ENCODE measurements at places on chromosomes 7 and 10.
A peak's percentile ranks its signal among the peaks of the same experiment; 100 is the strongest.

- no peak for DNase-seq
Measured at GRCh38 chr7:28228396-28228795, 47.8 kb upstream of the JAZF1 start.

DNA sequence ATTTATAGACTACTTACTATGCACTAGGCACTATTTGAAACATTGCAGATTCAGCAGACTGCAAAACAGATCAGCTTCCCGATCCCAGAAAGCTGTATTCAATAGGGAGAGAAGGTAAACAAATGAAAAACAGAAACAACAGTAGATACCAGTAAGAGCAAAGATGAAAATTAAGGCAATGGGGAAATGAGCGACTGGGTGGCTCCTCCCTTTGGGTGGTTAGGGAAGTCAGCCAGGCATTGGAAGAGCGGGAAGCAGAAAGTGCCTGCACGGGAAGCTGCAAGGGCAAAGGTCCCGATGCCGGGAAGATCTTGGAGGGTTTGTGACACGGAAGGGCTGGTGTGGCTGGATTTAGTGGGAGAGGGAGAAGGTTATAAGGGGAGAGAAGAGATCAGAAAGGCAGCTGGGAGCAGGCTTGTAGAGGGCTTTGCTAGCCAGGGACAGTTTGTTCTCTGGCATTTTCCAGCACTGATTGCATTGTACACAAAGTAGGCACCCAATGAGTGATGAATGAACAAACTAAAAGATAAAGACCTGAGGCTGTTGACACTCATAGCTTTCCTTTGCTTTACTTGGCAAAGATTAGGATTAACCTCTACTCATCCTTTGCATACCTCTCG lies 67.8 kb downstream of the NAMPT start:
- peak; percentile 80 for DNase-seq

DNA sequence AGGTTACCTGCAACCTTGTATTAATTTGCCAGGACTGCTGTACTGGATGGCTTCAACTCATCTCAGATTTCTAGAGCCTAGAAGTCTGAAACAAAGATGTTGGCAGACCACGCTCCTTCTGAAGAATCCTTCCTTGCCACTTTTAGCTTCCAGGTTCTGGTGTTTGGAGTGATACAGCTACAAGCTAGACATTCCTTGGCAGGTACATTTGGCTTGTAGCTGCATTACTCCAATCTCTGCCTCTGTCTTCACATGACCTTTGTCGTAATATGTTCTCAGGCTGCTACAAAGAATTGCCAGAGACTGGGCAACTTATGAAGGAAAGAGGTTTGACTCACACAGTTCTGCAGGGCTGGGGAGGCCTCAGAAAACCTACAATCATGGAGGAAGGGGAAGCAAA lies 146.3 kb downstream of the GALNT17 start:
- no peak for DNase-seq

GRCh38 chr7:55178292-55178862 lies 159.6 kb downstream of the EGFR start:
- no peak for DNase-seq

GRCh38 chr10:102675011-102675665 lies 30.9 kb downstream of the TRIM8 start:
- no peak for DNase-seq

DNA sequence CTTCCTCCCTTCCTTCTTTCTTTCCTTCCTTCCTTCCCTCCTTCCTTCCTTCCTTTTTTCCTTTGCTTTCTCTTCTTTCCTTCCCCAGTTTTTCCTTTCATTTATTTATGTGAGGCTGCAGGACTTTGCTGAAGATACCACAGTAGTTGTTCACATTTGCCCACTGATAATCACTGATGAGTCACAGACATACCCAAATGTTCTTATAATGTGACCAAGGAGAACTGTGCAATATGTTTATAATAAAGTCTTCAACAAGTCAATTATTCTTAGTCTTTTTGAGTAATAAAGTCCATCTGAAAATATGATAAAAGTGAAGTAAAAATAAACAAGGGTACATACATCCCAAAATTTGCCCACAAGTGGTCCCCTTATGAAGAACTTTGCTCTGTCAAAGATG lies 159.7 kb downstream of the GNAI1 start:
- DNase-seq, result no peak

DNA sequence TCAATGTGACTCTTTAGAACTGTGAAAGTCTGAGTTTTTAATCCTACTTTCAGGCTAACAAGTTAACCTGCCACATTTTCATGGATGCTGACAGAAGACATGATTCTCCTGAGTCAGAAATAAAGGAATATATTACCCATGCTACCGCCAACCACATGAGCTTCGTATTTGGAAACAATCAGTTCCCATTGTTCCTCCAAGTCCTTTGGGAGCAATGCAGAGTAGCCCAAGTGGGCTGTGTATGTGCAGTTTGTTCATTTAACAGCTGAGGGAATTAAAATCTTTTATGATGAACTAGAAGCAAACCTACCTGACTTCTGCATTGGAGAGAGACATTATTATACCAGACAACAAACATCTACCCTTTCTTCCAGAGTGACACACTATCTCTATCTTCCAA lies 169.3 kb upstream of the BET1 start:
- no peak for DNase-seq

DNA sequence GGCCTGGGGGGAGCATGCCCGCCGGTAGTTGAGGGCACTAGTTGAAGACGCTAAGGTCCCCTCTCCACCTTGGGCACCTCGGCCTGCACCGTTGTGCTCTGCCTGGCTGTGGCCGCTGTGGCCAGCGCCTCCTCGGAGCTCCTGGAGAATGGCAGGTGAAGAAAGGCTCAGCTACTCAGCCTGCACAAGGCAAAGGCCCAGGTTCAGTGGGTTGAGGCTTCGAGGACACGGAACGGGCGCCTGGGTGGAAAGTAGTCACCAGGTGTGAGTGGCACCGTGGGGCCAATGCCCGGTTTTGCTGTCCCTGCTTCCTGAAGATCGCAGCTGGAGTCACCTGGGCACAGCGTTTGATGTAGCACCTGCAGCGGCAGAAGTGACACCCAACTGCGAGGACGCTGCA lies 12.4 kb upstream of the ZNF716 start:
- no peak for DNase-seq

GRCh38 chr10:4136121-4136520 lies 351.1 kb upstream of the KLF6 start:
- DNase-seq, result no peak

DNA sequence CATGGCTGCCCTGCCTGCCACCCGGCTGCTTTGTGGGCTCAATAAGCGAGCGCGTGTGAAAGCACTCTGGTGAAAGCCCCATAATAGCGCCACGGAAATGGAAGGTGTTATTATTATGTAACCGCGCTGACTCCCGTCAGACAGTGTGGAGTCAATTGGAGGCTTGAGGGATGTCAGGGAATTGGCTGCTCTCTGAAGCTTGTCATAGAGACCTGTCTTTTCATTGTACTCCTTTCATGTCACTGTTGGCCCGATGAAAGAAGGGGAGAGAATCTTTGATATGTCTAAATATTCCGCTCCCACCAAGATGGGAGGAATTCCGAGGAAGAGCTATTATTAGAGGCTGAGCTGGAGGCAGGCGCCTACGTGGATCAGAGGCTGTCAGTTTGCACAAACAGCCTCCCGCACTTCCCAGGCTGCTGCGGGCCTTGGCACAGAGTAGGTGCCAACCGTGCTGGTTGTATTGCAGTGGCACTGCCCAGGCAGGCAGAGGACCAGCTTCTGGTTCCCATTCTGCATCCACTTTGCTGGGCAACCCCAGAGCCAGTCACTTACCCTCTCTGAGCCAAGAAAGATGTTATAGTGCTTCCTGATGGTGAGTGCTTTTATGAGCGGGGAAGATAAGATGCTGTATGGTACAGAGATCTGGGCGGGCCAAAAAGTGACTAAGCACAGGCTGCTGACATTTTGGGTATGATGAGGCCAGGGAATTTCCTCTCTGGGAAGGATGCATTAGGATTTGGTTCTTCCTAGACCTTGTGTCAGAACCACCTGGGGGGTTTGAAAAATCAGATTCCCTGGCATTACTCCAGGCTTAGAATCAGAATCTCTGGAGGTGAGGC lies 151.4 kb downstream of the RPS24 start:
- DNase-seq, result no peak

DNA sequence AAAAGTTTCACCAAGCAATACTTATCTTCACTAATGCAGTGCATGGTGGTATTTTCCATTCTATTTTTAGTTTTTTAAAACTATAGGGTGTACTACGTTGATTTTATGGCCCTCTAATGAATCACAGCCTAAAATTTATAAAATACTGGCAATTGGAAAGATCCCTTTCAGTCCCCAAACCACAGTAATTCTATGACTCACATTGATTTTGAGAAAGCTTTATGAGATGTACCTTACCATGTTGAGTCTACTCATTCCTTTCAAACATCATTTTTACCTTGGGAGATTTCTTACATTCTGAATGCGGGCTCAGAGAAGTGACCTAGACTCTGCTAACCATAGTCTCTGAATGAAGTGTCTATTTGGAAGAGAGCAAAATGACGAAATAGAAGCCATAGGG lies 141.6 kb downstream of the GPR85 start:
- no peak for DNase-seq

- DNase-seq, result no peak
Measured at GRCh38 chr10:92052741-92053140, 129.2 kb downstream of the BTAF1 start.

- DNase-seq, result no peak
Measured at GRCh38 chr7:155444746-155445145, 13.2 kb upstream of the EN2 start.

GRCh38 chr10:122326806-122327205 lies 47.7 kb upstream of the PLEKHA1 start:
- DNase-seq, result no peak

DNA sequence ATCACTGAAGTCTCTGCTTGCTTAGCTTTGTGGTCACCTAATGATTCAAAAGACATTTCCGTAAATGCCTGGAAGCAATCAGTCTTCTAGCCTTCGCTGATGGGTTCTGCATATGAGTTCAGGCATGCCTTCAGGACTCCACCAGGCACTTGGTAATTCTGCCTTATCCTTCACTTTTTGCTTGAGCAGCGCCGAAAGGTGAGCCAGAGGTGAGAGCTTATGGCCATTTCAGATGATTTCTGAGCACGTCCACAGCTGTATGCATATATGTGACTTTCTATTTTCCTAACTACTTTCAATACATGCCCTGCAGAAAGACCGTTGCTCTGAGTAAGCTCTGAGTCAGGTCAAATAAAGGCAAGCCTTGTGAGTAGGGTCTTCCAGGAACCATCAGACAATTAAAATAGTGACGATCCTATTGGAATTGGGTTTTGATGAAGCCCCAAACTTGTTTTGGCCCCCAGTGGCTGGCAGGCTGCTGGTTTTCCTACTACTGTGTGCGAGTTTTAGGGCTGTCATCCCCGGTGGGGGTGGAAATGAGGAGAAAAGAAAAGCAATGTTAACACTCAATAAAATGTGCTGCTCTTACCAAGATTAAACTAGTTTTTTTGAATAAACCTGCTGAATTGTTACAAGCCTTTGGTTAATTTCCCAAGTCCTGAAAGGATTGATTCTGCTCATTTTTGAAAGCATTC lies 154.4 kb upstream of the AKR1E2 start:
- DNase-seq, result no peak

DNA sequence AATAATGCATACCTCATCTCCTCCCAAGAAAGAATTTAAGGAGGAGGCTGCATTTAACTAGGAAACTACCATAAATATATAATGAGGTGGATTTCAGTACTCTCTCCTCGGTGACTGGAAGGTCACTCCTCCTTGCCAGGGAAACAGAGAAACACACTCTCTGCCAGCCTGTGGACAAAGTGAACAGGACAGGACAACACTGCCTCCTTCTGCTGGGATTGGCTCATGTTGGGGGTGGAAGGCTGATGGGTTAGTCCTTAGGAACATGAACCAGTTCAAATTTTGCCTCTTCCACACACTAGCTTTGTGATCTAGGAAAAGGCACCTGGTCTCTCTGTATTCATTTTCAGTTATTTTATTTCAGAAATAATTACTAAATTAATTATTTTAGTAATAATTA lies 50.6 kb upstream of the STEAP4 start:
- DNase-seq, result no peak

GRCh38 chr7:154306036-154306435 lies 253.8 kb downstream of the DPP6 start:
- no peak for DNase-seq

GRCh38 chr10:76329891-76330575 lies 898.6 kb downstream of the LRMDA start:
- DNase-seq, result no peak

GRCh38 chr7:57398548-57398947 lies 51.4 kb upstream of the ZNF716 start:
- DNase-seq, result no peak

GRCh38 chr10:54826994-54827560 lies 26.0 kb upstream of the PCDH15 start:
- DNase-seq, result no peak

DNA sequence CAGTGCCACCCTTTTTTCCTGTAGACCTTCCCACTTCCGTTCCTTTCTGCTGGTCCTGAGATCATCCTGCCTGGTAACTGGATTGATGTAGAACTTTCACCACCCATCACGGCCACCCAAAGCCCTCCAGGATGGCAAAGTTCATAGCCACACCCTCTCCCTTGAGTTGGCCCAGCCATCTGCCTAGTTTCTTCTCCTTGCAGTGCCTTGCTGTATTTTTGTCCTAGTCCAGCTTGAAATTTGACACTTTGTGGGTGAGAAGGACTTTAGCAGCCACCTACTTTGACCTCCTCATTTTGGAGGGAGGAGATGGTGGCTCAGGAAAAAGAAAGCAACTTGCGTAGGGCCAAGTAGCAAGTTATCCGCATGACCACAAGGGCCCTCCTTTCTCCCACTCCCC lies 140.7 kb downstream of the BUB3 start:
- no peak for DNase-seq

- no peak for DNase-seq
Measured at GRCh38 chr10:20839141-20839540, 58.0 kb downstream of the NEBL start.

DNA sequence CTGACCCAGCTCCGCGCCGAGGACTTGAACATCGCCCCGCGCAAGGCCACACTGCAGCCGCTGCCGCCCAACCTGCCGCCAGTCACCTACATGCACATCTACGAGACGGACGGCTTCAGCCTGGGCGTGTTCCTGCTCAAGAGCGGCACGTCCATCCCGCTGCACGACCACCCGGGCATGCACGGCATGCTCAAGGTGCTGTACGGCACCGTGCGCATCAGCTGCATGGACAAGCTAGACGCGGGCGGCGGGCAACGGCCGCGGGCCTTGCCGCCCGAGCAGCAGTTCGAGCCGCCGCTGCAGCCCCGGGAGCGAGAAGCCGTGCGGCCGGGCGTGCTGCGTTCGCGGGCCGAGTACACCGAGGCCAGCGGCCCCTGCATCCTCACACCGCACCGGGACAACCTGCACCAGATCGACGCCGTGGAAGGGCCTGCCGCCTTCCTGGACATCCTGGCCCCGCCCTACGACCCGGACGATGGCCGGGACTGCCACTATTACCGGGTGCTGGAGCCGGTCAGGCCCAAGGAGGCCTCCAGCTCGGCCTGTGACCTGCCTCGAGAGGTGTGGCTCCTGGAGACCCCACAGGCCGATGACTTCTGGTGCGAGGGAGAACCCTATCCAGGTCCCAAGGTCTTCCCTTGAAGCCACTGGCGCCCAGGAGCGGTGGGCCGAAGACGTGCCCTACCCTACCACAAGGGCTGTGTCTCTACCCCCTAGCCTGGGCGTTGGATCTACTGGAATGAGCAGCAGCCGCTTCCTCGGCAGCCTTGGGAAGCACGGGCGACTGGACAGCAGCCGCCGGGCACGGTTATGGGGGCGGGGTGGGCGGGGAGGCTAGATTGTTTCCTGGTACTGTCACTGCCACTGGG lies 945 bp downstream of the ADO start:
- DNase-seq, result no peak

Data from skeletal muscle cell (primary cell).